ENCODE measurements at places on chromosomes 12 and 14.

- peak; percentile 13 for DNase-seq
Measured at GRCh38 chr14:103746701-103747100, 31.1 kb downstream of the ZFYVE21 start.

- DNase-seq = no peak
Measured at GRCh38 chr14:21997300-21997699, 323.7 kb upstream of the OR4E1 start.

DNA sequence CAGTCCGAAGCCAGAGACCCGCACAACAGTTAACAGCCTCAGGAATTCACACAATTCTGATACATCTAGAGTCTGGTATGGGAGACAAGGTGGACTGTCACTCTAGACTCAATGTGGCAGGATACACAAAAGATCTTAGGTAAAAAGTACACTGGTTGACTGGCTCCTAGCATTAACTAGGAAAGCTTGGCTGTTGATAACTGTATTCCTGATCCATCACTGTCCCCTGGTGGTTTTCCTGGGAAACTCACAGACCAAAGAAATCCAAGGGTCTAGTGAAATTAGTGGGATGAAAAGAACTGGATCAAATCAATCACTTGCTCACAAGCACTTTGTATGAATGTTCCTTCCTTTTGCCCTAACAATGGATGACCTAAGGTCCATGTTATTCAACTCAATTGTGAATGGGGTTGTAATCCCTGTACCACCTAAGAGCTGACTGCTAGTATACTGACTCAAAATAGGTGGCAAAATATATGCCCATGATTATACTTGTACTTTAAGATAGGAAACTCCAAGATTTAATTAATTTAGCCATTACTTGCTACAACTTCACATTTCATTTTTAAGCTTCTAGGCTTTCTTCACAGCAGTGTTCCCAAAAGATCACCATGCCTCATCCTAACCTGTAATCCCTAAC lies 14.0 kb downstream of the NPC2 start:
- peak; percentile 35 for DNase-seq

DNA sequence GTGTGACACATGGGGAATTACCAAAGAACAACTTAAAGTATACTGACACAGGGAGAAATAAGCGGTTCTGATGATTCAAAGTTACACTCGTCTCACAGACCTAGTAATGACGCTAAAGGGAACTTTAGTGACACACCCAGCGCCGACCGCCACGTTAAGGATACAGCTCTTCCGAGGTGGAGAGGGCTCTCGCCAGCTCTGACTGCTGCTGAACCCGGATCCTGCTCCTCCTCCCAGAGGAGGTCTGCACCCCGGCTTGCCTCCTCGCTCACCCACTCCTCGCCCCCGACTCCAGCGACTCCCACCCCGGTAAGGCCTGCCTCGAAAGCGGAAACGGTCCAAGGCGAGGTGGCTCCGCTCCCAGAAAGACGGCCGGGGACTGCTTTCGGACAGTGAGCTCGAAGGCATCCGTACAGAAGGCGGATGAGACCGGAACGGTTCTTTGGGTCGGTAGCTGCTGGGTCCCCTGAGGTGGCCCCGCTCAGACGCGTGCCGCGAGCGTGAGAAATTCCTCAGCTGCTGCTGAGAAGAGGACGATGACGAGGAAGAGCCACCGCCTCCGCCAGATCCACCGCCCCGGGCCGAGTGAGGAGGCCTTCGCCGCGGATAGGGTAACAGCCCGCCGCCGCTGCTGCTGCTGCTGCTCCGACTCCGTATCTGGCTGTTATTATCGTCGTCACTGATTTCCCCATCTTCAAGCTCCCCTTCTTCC lies 643 bp downstream of the ZFC3H1 start:
- DNase-seq = peak; percentile 66

DNA sequence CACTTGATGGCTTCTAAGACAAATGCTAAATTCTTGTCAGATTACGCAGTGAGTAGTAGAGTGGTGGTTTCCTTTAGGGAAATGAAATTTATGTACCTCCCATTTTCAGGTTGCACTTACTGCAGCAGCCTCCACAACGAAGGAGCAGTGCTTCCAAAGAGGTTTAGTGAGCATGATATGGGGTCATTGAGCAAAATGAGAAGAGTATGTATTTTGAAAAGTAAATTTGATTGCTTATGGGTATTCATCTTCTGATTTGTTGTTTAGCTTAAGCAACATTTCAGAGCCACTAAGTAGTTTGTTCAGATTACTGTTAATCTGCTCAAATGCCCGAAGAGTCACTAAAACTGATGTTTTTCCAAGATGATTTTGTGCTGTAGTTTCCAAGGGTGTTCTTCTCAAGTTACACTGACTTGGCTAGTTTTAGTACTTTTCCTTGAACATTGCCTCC lies 493.6 kb downstream of the PCNX1 start:
- no peak for DNase-seq

DNA sequence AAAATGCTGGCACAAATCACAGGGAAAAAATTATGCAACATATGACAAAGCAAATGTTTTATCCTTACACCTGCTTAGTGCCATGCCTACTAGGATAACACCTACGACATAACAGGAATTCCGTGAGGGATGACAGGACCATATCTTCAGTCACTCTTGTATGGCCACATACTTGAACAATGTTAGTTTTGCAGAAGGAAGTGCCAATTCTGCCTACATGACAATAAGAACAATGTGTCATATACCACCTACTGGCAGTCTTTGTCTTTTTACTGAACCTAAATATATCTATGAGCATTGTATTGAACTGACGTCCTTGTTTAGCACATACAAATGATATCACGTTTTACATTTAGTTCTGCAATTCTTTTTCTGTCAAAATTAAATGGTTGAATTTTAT lies 234.0 kb downstream of the ADAMTS20 start:
- DNase-seq = no peak

GRCh38 chr14:94752591-94753436 lies 17.1 kb downstream of the GSC start:
- DNase-seq = no peak

DNA sequence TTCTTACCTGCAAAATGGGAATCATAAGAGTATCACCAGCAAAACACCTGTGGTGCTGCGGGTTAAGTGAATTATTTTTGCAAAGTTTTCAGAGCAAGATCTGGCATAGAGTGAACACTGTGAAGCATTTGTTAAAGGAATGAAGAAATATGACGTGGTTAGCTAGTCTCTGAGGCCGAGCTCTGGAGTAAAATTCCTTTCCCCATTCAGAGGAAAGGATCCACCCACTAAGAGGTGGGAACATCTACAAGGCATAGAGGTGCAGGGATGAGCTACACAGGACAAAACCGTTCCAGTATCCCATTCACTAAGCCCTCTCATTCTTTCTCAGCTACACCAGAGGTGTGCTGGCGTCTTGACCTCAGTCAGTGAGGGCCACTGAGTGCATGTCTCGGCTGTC lies 48.5 kb downstream of the JAG2 start:
- no peak for DNase-seq
